Neuronal stem cell (in vitro differentiated cells): ENCODE measurements at places on chromosomes 1 and 21.

DNA sequence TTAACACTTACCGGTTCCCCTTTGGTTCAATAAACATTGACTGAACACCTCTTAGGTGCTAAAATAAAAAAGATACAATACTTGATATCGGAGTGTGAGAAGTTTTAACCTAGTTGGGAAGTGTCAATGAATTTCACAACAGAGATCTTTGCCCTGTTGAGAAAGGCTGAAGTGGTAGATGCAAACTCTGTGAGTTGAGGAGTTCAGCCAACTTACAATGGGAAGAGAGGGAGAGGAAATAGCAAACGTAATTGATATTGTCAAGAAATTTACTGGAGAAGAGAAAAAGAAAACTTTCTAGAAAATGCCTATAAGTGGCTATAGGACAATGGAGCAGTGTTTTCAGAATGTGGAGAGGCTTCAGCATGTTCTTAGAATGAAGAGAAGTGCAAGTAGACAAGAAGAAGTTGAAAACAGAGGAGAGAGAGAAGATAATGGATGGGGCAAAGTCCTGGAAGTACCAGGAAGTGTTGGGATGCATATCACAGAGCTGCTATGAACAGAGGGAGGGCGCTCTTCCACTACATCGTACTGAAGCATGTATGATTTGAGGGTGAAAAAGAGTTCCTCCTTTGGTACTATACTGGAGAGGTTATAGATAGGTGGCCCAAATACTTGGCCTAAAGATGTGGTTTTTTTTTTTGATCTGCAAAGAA lies 48.9 kb downstream of the MEF2D start:
- DNase-seq, result no peak

GRCh38 chr1:168164771-168165170 lies 14.0 kb upstream of the TIPRL start:
- no peak for DNase-seq

DNA sequence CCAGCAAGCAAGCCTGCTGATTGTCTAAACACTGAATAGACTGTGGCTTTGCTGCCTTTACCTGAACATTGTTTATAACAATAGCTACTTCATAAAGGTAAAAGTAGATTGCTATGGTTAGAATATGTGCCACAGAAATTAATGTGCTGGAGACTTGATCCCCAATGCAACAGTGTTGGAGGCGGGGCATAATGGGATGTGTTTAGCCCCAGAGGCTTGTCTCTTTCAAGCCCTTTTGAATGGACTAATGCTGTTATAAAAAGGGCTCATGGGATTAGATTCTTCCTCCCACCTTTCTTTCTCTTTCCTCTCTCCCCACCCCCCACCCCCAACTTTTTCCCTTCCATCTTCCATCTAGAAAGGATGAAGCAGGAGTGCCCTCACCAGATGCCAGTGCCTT lies 80.2 kb upstream of the PPP2R5A start:
- DNase-seq, result no peak

- DNase-seq, result no peak
Measured at GRCh38 chr1:89908672-89909436, 86.1 kb upstream of the ZNF326 start.

- no peak for DNase-seq
Measured at GRCh38 chr1:235023711-235024439, 104.8 kb downstream of the TOMM20 start.
